Activated T-helper 17 cell treated with anti-CD3 and anti-CD28 coated beads, Interleukin-2, amount 50 U/mL, for 72 hours (primary cell): ENCODE measurements at places on chromosomes 7 and 10. TPM values are rescaled to one million over a fixed set of nuclear protein-coding genes. Genes with fewer than 3 reads are reported as not detected.

TMEM209 gene
- total RNA-seq = 39.9 TPM

LRRC18 gene
- not detected for total RNA-seq

DNA sequence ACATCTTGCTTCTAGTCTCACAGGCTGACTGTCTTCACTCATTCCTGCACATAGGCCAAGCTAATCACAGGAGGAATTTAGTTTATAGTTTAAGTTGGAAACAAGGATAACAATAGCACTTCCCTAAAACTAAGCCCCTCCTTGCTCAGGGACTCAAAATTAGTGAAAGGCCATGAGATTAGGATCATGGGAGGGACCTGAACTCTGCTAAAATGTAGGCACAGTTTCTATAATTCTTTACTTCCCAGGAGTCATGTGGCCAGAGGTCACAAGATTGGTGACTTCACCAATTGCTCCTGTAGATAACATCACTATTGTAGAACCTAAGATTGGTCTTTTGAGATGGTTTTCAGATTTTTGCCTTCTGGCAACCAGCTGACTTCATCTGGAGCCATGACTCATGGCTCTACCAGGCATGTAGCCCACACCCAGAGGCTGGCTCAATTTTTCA lies 14.8 kb upstream of the UPP1 start:
- peak; percentile 95 for ATAC-seq

DNA sequence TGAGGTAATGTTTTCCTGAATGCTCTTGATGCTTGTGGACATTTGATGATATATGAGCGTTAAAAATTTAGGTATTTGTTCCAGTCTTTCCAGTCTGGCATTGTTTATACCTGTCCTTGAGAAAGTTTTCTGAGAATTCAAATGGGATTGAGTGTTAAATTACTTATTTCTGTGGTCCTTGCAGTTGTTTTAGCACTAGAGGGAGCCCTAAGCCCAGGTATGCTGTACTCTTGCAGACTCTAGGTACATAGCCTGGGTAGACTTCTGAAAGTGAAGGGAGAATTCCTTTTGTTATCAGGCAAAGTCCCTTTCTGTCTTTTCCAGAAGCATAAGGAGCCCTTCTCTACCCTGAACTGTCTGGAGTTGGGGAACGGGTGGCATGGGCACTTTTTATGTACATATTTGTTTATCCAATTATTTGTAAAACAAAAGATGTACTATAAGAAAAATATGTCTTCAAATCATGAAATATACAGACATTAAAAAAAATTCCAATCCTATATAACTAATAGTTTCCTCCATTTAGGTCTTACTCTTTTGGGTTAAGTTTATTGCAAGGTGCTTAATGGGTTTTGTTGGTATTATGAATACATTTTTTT lies 262.1 kb downstream of the ATRNL1 start:
- ATAC-seq = no peak

DNA sequence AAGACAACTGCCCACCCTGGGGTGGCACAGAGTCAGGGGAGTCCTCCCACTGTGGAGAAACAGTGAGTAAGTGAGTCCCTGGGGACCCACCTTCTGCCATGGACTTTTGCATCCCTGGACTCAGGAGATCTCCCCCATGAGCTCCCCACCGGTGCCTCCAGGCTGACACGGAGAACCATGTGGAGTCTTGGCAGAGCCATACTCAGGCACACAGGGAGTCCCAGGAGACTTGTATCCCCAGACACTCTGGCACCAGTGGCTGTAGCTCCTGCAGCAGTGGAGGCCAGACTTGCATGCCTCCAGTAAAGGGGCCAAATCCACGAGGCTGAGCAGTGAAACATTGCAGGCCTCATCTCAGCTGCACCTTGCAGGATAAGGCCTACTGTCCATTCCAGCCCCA lies 791.4 kb downstream of the PCDH15 start:
- no peak for ATAC-seq

GRCh38 chr10:22252801-22253579 lies 35.2 kb upstream of the EBLN1 start:
- ATAC-seq = peak; percentile 42

GRCh38 chr10:112752288-112752687 lies 197.8 kb upstream of the TCF7L2 start:
- ATAC-seq = no peak

DNA sequence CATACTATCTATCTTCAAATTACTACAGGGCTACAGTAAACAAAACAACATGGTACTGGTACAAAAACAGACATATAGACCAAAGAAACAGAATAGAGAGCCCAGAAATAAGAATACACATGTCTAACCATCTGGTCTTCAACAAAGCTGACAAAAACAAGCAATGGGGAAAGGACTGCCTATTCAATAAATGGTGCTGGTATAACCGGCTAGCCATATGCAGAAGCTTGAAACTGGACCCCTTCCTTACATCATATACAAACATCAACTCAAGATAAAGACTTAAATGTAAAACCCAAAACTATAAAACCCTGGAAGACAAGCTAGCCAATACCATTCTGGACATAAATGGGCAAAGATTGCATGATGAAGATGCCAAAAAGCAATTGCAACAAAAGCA lies 1143.7 kb downstream of the DNAJB9 start:
- ATAC-seq = no peak

SMO gene
- not detected for total RNA-seq
